ENCODE measurements at places on chromosomes 16 and 17. TPM values are rescaled to one million over a fixed set of nuclear protein-coding genes. Genes with fewer than 3 reads are reported as not detected.

The SAMD14 gene
- total RNA-seq: not detected

The HOXB5 gene
- 2.3 TPM for total RNA-seq

The LYRM9 gene
- 2.0 TPM for total RNA-seq

The NPIPB2 gene
- 5.5 TPM for total RNA-seq

The TNK1 gene
- 3.5 TPM for total RNA-seq

The OSGIN1 gene
- 57.5 TPM for total RNA-seq

The MYH2 gene
- not detected for total RNA-seq

The TSNAXIP1 gene
- total RNA-seq: 0.45 TPM

The GP1BA gene
- total RNA-seq: not detected

The SKAP1 gene
- 0.20 TPM for total RNA-seq

The USH1G gene
- total RNA-seq: not detected

The KRT28 gene
- not detected for total RNA-seq

The HS3ST3A1 gene
- total RNA-seq: 9.0 TPM

The MYH8 gene
- total RNA-seq: not detected

The TERB1 gene
- total RNA-seq: 0.20 TPM

The BCL6B gene
- total RNA-seq: not detected

Measured in NCI-H460 (cell line).